ENCODE measurements at places on chromosomes 7 and 10. TPM values are rescaled to one million over a fixed set of nuclear protein-coding genes. Genes with fewer than 3 reads are reported as not detected.

DNA sequence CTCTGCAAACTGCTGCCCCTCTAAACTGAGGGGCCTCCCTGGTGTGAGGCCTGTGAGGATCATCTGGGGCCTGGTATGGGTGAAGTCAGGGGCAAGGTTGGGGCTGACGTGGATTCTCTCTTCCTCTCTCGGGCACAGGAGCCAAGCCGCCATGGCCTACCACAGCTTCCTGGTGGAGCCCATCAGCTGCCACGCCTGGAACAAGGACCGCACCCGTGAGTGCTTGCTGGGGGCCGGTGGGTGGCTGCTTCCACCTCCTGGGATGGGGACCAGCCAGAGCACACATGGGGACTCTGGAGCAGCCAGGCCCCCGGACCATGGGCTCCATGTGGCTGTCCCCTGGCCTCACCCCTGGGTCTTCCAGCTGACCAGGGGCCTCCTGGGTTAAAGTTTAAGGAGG, 11.0 kb downstream of the ARPC1B start:
- H3K4me3 ChIP-seq = no peak overlapping the region
- no peak overlapping the region for H3K27ac ChIP-seq
- H3K4me1 ChIP-seq = peaks cover under 1% of the 10 kb centered on the region
- H3K36me3 ChIP-seq = no peaks in the 10 kb centered on the region
- H3K27me3 ChIP-seq = no peaks in the 10 kb centered on the region

Gene GALNT17
- 39.0 TPM for polyA plus RNA-seq

- DNase-seq = no peak
- H3K27ac ChIP-seq = no peak overlapping the region
- H3K36me3 ChIP-seq = no peaks in the 10 kb centered on the region
- no peaks in the 10 kb centered on the region for H3K27me3 ChIP-seq
Observed at GRCh38 chr7:39727231-39728012, 104.0 kb downstream of the RALA start.

DNA sequence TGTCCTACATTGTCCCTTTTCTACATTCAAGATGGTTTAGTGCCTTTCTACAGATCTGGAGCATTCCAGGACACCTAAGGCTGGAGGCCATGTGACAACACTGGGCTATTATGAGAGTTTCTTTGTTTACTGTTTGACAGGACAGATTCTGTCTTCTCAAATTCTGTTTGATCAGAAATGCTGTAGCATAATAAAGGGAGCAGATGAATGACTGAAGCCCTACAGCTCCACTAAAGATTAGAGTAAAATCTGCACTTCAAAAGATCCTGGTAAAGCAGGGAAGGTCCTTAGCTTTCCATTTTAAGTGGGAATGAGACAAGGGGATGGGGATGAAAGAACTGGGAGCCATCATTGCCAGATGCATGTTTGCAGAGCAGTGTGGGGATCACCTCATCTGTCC, 38.4 kb downstream of the TMEM229A start:
- H3K4me3 ChIP-seq = no peak overlapping the region
- DNase-seq = no peak
- H3K4me1 ChIP-seq = no peaks in the 10 kb centered on the region
- H3K27ac ChIP-seq = no peak overlapping the region

GRCh38 chr7:77580762-77581350, 43.8 kb downstream of the PTPN12 start:
- H3K36me3 ChIP-seq = no peaks in the 10 kb centered on the region
- H3K27ac ChIP-seq = no peak overlapping the region
- H3K4me1 ChIP-seq = no peaks in the 10 kb centered on the region
- DNase-seq = no peak
- no peak overlapping the region for H3K4me3 ChIP-seq

DNA sequence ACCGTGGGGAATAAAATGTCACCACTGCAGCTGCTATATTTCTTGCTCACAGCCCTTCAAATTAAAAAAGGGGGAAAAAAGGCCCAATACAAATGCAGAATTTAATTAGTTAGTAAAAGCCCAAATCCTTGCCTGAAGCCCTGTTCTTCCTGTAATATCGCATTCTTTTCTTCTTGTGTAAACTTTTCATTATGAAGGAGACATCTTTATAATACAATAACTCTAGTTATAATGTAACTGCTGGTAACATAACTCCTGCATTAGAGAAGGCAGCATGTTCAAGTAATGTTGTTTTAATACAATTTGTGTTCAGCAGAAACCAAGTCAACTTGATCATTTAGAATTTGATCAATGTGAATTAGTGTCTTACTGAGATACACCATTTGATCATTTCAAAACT, 250.9 kb downstream of the CHCHD3 start:
- H3K27me3 ChIP-seq = no peaks in the 10 kb centered on the region
- H3K27ac ChIP-seq = no peak overlapping the region
- no peaks in the 10 kb centered on the region for H3K36me3 ChIP-seq
- no peaks in the 10 kb centered on the region for H3K4me1 ChIP-seq
- no peak for DNase-seq
- no peak overlapping the region for H3K4me3 ChIP-seq

DNA sequence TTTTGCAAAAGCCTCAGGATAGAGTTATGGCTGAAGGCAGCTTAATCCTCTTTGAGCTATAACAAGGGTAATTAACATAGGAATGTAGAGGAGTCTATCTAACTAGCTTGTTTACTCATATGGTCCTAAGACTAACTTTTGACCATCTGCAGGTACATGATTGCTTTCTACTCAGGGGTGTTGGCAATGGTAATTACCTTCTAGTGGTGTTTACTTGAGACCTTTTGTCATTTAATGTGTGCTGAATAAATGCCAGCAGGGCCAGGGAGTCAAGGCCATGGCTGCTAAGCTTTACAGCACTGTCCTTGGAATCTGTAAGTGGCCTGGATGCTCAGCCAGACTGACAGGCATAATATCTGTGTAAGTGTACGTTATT, 1325.0 kb downstream of the XPNPEP1 start:
- H3K4me3 ChIP-seq = no peak overlapping the region
- H3K4me1 ChIP-seq = no peaks in the 10 kb centered on the region
- H3K27me3 ChIP-seq = no peaks in the 10 kb centered on the region
- DNase-seq = no peak
- H3K27ac ChIP-seq = no peak overlapping the region
- H3K36me3 ChIP-seq = no peaks in the 10 kb centered on the region

- H3K4me3 ChIP-seq = no peak overlapping the region
- DNase-seq = no peak
- no peaks in the 10 kb centered on the region for H3K27me3 ChIP-seq
Observed at GRCh38 chr7:43242628-43243255, 130.3 kb downstream of the HECW1 start.

Measured in ovary (tissue), 10 donors.